ENCODE measurements at places on chromosomes 7 and 10.

DNA sequence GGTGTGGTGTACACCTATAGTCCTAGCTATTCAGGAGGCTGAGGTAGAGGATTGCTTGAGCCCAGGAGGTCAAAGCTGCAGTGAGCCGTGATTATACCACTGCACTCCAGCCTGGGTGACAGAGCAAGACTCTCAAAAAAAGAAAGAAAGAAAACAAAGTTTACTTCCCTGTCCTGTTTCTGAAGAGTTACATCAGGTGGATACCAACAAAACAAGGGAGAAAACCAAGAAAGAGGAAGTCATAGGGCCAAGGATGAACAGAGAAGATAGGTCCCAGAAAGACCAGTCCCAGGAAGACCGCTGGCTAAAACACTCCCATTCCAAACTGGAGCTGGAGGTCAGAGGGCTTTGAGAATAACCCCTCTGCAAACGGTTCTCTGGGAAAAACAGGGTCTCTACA, 13.5 kb downstream of the MACROH2A2 start:
- no peak for DNase-seq

GRCh38 chr7:37758501-37759045, 75.0 kb downstream of the GPR141 start:
- DNase-seq, result no peak

DNA sequence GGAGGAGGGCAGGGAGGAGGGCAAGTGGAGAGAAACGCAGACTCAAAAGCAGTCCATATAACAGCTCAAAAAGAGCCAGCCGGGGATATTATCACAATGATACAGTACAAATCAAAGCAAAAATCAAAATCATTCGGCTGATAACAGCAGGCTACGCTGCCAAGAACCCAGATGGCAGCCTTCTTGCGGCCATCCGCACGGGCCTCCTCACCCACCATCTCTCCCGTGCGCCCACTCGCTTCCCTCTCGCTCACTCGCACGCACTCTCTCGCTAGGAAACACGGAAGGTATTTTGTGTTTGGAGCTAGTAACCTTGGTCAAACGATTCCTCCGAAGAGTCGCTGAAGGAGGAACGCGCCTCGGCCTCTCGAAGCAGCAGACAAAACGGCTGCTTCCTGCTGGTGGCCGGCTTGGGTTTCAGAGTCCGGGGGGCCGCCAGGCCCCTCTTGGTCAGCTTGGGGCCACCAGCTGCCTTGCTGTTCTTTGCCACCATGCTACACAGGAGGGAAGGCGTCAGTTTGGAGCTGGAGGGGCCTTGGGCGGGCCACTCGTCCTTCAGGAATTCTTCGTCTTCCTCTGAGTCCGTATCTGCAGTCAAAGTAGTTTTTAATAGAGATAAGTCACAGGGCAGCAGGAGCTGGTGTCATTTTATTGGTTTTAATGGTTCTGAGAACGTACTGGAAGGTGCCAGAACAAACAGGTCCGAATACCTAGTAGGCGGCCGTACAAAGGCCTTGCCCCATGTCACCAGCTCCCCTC, 68.9 kb downstream of the SLC29A4 start:
- no peak for DNase-seq

- DNase-seq, result no peak
These were observed 386.2 kb downstream of the KCNMA1 start for GRCh38 chr10:77251297-77252013.

- DNase-seq, result no peak
These were observed 24.7 kb downstream of the NUB1 start for GRCh38 chr7:151366166-151366879.

- DNase-seq, result no peak
These were observed 29.1 kb upstream of the SDHAF3 start for GRCh38 chr7:97088364-97088763.

- DNase-seq, result no peak
These were observed 311.9 kb downstream of the HGF start for GRCh38 chr7:81457852-81458522.

DNA sequence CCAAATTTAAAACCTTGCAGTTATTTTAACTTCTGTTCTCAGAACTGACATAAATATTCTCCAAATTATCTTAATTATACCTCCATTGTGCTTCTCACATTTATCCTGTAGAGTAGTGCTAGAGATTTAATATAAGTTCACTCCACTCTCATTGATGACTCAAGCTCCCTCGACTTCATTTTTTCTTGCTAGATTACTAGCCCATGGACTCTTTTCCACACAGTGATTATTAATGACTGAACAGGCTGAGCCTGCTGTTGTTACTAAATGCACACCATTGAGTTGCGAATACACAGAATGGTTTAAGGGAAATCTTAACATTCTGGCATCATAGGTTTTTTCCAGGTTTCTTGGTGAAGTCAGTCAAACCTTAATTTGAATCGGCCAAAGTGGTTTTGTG, 179.5 kb upstream of the AKR1E2 start:
- no peak for DNase-seq

GRCh38 chr10:44516891-44517290, 132.0 kb upstream of the CXCL12 start:
- no peak for DNase-seq
